ENCODE measurements at places on chromosomes 2 and 18.

GRCh38 chr2:127219171-127220070 is 678 bp downstream of the CYP27C1 start:
- no peak for DNase-seq

DNA sequence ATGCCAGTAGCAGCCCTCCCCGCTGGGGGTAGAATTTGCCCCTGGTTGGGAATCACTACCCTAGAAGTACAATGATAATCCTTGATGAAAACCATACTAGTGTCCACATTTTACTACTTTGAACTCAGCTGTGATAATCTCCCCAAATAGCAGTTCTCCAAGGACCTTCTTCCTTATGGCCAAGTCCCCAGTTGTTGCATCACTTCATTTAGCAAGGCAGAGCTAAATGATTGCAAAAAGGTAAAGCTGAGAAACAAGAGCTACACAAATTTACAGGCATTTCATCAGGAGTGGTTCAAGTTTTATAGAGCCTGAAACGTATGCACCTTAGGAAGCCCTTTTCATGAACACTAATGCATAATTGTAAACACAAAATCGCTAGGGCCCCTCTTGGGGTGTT is 44.9 kb upstream of the REL start:
- DNase-seq: no peak

GRCh38 chr18:54279477-54280219 is 10.3 kb downstream of the POLI start:
- no peak for DNase-seq

- DNase-seq: no peak
Measured at GRCh38 chr18:21798126-21798525, 57.5 kb downstream of the MIB1 start.

DNA sequence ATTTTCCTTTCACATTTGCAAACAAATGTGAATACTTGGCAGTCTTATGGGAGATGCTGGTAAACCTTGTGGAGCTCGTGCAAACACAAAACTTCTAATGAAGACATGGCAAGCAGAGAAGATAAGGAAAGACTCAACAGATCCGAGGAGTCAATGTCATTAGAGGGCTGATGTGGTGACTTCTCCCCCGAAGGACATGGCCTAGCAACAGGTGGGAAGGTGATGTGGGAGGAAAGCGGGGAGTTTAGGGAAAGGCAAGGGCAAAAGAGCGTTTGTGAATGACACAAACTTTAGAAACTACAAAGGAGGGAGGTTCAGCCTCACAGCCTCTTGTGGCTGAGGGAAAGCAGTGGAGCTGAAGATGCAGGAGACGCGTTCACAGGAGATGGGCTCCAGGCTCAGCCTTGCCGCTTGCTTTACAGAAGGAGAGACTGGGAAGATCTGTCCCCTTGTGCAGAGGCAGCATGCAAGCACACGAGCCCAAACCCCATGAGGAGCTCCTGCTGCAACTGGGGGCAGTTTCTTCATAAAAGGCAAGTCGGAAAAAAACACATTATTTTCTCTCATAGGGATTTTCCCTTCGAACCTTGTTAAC is 86.6 kb downstream of the SOWAHC start:
- no peak for DNase-seq

Measured in Right ventricle myocardium inferior (tissue), 1 donor.